ENCODE measurements at places on chromosomes 16 and 17.

- no peak for DNase-seq
These were observed 12.9 kb downstream of the ZNRF1 start for GRCh38 chr16:75011634-75012307.

DNA sequence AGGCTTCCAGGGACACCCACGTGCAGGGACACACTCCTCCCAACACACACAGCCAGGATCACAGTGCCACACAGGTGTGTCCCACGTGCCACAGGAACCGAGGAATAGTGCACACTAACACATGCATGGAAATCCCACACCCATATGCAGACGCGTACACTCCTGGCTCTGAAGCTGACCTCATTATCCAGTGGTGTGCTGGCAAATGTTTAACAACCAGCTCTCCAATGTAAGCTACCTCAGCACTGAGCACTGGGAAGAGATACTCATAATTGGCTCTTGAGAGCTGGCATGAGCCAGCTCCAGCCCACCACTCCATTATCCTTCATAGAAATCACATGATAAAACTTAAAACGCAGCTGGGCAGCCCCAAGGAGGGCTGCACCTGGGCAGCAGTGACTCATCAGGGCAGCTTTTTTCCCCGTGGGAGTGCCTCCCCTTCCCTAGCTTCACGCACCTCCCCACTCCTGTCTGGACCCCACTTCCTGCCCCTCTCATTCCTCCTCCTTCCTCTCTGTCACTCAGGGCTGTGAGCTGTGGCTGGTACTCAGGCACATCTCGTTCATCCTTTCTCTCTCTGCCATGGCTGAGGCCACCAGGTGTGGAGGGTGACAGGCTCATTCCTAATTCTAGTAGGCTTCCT lies 14.9 kb upstream of the TBX21 start:
- DNase-seq, result no peak

DNA sequence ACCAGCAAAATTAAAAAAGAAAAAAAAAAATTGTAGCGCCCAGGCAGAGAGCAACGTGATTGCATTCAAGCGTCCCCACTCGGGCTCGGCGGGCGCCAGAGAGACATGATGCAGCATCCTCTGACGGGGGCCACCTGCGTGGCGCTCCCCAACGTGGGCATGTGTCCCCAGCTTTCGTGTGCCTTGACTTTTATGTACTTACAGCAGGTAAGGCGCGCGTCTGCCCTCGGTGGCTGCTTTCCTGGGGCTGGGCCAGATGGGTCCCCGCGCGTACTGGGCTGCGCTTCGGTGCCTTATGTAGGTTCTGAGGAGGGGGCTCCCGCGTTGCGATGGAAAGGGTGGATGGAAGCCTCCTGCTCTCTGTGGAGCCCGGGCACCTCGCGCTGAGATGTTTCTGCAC lies 28.4 kb upstream of the RBFOX1 start:
- DNase-seq, result no peak

GRCh38 chr17:7846765-7847661 lies 7.9 kb upstream of the TMEM88 start:
- DNase-seq, result no peak

GRCh38 chr17:2184993-2185931 lies 118.3 kb downstream of the SMG6 start:
- DNase-seq, result no peak

- DNase-seq, result no peak
These were observed 68.9 kb downstream of the ABCC6 start for GRCh38 chr16:16154281-16154951.

GRCh38 chr17:81648707-81649085 lies 7.6 kb downstream of the PDE6G start:
- no peak for DNase-seq

- peak; percentile 74 for DNase-seq
These were observed at the start of gene DHX58 for GRCh38 chr17:42112552-42113176. Gene DHX58, minus strand, starts transcription at chr17:42112714. Its CDS starts 822 bp downstream, at chr17:42111892.

DNA sequence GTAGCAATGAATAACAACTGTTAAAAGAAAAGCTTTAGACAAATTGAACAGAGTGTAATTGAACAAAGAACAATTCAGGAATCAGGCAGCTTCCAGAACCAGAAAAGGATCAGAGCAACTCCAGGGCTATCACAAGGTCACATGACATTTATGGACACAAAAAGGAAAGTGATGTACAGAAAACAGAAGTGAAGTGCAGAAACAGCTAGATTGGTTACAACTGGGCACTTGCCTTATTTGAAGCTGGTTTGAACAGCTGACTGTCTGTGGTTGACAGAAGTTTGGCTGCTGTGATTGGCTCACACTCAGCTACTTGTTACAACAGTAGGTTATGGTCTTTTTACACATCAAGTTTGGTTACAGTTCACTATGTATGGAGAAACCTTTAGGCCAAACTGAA lies 14.8 kb downstream of the EFCAB5 start:
- DNase-seq, result no peak

DNA sequence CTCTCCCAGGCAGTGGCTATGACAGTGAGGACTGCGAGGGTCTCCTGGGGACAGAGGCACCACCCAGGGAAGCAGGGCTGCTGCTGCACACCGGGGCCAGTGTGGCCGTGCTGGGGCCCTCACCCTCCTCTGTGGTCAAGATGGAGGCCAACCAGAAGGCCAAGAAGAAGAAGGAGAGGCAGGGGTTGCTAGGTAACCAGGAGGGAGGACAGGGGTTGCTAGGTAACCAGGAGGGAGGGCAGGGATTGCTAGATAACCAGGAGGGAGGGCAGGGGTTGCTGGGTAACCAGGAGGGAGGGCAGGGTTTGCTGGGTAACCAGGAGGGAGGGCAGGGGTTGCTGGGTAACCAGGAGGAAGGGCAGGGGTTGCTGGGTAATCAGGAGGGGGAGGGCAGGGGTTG lies 55.2 kb downstream of the ACTG1 start:
- DNase-seq, result no peak

DNA sequence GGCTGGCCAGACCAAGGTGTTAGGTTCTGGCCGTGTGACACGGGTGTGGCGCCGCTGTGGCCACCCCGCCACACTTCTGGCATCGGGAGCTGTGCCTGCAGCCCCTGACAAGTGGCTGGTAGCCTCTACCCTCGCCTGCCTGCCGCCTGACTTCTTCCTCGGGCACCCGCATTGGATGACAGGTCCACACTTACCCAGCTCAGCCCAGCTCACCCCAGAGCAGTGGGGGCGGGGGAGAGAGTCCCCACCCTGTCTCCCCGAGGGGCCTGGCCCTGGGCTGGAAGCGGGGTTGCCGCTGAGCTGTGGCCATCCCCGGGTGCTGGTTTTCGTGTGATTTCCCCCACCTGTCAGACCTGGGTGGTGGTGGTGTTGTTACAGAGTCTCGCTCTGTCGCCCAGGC lies 53.9 kb upstream of the ACSF3 start:
- DNase-seq, result no peak

- DNase-seq, result no peak
These were observed 59.9 kb downstream of the RPH3AL start for GRCh38 chr17:292531-293382.

- no peak for DNase-seq
These were observed 33.4 kb upstream of the SLC38A10 start for GRCh38 chr17:81328489-81328888.

- no peak for DNase-seq
These were observed 15.5 kb upstream of the CD300A start for GRCh38 chr17:74450925-74451403.

- DNase-seq, result no peak
These were observed 90.9 kb downstream of the CCDC182 start for GRCh38 chr17:57654040-57654775.

- no peak for DNase-seq
These were observed 5.0 kb downstream of the HAS3 start for GRCh38 chr16:69110406-69110805.

GRCh38 chr16:590188-590814 lies 435 bp downstream of the RAB40C start:
- DNase-seq, result no peak
